ENCODE measurements at places on chromosomes 12 and 14.

DNA sequence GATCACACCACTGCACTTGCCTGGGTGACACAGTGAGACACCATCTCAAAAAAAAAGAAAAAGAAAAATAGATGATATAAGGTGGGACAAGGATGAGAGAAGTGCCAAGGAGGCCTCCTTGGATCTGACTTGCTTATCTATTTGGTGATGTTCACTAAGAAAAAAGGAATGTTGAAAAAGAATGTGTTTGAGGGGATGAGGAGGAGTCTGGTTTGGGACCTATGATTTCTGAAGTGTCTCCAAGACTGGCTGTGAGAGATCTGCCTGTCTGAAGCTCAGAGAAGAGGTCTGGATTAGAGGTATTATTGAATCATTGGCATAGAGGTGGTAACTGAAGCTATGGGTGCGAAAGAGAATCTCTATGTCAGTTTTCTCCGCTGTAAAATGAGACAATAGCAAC lies 42.8 kb downstream of the BCAT1 start:
- DNase-seq = no peak

DNA sequence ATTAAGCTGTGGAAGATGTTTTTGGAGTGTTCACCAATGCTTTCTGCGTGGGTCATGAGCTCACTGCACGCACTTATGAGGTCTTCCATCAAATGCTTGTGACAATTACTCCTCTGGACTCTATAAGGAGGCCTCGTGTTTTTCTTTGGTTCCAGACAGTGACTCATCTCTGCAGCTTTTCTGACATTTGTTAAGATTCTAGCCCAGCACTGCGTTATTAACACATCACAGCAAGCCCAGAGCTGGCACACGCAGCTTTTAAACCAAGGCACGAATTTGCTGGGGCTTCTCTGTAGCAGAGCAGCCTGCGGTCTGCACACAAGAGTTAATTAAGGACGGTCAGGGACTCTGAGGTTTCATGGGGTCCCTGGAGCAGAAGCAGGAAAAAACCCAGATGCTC lies 16.9 kb downstream of the MEG3 start:
- no peak for DNase-seq

DNA sequence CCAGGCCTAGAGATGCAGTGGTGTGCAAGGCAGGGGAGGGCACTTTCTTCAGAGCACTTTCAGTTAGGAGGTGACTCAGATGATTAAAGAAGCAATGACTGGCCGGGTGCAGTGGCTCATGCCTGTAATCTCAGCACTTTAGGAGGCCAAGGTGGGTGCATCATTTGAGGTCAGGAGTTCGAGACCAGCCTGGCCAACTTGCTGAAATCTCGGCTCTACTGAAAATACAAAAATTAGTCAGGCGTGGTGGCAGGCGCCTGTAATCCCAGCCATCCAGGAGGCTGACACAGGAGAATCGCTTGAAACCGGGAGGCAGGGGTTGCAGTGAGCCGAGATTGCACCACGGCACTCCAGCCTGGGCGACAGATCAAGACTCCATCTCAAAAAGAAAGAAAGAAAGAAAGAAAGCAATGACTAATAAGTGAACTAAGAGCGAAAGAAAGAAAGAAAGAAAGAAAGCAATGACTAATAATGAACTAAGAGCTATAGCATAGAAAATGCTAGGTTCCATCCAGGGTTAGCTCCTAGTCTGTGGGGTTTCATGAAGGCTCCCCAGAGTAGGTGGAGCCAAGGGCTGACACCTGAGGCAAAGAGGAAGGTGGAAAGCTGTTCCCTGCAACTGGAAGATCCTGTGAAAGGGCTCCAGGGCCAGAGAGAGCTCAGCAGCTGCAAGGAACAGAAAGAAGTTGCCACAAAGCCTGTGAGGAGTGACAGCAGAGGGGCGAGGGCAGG lies 334.5 kb downstream of the CACNA1C start:
- DNase-seq = no peak

DNA sequence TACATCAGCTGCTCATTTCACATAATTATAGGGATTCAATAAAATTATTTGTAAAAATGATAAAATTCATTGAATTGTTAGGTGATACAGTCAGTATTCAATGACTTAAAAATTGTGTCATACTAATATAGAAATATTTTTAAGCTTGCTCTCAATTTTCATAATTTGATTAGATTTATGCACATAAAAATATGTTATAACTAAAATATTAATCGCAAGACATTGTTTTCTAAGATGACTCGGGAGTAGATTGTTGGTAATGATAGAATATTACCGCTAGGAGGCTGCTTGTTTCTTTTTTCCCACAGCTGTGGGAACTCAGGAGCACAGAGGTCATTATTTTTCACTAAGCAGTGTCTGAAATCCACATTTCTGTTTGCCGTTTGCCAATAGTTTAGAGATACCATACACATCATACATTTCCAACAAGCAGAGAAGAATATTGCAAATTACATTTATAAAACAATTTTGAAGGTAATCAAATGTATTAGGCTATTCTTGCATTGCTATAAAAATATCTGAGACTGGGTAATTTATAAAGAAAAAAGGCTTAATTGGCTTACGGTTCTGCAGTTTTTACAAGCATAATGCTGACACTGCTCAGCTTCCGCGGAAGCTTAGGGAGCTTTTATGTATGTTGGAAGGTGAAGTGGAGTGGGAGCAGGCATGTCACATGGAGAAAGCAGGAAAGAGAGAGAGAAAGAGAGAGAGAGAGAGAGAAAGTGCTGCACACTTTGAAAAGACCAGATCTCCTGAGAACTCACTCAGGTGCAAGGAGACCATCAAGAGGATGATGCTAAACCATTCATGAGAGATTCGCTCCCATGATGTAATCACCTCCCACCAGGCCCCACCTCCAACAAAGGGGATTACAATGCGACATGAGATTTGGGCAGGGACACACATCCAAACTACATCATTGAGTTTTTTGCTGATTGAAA lies 9.2 kb downstream of the CD69 start:
- DNase-seq = no peak

DNA sequence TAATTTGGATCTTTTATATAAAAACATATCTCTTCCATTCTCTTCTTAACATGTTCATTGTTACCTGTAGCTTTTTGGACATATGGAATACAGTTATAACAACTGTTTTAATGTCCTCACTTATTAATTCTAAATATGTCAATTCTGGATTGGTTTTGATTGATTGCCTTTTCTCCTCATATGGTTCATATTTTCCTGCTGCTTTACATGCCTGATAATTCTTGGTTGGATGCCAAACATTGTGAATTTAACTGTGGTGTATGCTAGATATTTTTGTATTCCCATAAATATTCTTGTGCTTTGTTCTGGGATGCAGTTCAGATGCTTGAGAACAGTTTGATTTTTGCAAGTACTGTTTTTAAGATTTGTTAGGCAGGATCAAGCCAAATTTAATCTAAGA lies 10.8 kb downstream of the C14orf132 start:
- no peak for DNase-seq

Data from germinal center (tissue), 1 donor.